CD8-positive, alpha-beta memory T cell (primary cell): ENCODE measurements at places on chromosomes 11 and 22. TPM values are rescaled to one million over a fixed set of nuclear protein-coding genes. Genes with fewer than 3 reads are reported as not detected.

The MMP8 gene
- not detected for total RNA-seq

The DBX1 gene
- not detected for total RNA-seq

DNA sequence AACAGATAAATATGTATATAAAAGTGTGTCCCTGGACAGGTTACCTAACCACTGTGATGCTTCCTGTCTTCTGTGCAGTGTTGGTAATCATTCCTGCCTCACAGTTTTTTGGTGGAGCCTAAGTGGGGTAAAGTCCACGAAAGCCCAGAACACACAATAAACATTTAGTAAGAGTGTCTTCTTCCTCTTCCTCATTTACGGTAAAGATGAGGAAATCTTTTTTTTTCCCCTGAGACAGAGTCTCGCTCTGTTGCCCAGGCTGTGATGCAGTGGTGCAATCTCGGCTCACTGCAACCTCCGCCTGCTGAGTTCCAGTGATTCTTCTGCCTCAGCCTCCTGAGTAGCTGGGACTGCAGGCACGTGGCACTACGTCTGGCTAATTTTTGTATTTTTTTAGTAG is 117.1 kb downstream of the LDLRAD3 start:
- no peak for DNase-seq

DNA sequence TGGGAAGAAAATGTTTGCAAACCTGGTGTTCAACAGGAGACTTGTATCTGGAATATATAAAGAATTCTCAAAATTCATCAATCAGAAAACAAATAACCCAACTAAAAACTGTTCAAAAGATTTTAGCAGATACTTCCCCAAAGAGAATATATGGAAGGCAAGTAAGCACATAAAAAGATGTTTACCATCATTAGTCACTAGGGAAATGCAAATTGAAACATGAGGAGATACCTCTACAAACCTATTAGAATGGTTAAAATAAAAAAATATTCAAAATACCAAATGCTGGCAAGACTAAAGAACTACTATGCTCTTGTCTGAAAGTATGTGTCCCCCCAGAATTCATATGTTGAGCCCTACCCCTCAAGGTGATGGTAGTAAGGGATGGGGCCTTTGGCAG is 8.6 kb downstream of the EXPH5 start:
- no peak for DNase-seq

GRCh38 chr11:126431401-126432064 is 76.0 kb downstream of the ST3GAL4 start:
- DNase-seq = no peak

- DNase-seq = no peak
Measured at GRCh38 chr11:18563090-18563730, 25.3 kb downstream of the UEVLD start.

DNA sequence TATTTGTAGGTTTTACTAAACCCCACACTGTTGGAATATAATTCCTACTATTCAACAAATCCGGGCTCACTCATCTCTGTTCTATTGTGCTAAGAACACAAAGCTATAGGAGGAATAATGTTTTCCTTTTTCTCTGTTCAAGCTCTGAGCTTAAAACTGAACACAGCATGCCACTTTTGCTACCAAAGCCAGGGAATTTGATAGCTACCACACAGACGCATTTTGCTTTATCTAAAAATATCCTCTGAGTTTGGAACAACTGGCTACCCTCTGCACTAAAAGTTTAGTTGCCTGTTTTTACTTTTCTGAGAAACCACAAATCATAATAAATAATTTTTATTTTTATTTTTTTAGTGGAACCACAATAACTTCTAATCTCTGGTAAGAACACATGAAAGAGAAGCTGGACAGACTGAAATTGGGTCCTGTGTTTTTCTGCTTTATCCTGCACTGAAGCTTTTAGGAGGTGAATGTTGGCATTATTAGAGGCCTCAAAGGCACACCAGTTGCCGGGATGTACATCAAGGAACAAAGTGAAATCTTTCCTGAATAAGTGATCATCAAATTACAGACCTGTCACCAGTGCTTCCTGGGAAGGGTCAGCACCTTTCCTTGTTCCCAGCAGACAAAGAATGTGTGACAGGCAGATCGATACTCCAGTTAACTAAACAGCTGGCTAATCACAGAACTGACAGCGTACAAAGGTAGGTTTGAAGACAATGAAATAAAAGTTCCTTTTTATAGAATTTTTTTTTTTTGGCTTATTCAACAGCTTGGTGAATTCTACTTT is 523.2 kb upstream of the TENM4 start:
- DNase-seq = no peak
